ENCODE measurements at places on chromosomes 2 and 18.
A peak's percentile ranks its signal among the peaks of the same experiment; 100 is the strongest.

- no peak for DNase-seq
These were observed 33.0 kb downstream of the SLC14A1 start for GRCh38 chr18:45757005-45757404.

GRCh38 chr2:648476-649424, 28.5 kb downstream of the TMEM18 start:
- DNase-seq: no peak

GRCh38 chr2:230905448-230906421, 19.3 kb downstream of the GPR55 start:
- no peak for DNase-seq

- DNase-seq: no peak
These were observed 215.5 kb downstream of the TNS1 start for GRCh38 chr2:217787160-217787877.

DNA sequence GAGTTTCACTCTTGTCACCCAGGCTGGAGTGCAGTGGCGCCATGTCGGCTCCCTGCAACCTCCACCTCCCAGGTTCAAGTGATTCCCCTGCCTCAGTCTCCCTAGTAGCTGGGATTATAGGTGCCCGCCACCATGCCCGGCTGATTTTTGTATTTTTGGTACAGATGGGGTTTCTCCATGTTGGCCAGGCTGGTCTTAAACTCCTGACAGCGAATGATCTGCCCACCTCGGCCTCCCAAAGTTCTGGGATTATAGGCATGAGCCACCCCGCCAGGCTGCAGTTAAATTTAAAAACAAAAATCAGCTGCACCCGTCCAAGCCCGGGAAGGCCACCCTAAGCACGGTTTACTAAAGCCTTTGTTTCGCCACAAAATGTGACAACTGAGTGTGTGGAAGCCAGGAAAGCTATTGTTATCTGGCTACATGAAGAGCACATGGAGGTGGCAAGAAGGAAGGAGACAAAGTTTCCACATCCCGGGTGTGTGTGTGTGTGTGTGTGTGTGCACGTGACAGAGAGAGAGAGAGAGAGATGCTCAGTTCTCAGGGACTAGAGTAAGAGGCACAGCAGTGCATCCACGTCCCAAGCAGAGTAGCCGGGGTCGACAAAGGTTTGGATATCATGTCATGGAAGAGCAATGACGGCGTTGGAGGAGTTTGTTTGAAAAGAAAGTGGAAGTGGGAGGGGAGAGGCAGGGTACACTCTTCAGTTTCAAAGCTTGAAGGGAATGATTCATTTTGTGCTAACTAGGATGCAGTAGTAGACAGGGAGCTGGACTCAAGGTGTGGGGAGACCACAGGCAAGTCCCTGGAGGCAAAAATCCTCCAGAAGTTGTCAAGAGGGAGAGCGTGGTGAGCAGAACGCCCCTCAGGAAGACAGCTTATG, 20.1 kb downstream of the INPP5D start:
- DNase-seq: no peak

GRCh38 chr18:5948237-5948636, 52.9 kb upstream of the TMEM200C start:
- DNase-seq: no peak

DNA sequence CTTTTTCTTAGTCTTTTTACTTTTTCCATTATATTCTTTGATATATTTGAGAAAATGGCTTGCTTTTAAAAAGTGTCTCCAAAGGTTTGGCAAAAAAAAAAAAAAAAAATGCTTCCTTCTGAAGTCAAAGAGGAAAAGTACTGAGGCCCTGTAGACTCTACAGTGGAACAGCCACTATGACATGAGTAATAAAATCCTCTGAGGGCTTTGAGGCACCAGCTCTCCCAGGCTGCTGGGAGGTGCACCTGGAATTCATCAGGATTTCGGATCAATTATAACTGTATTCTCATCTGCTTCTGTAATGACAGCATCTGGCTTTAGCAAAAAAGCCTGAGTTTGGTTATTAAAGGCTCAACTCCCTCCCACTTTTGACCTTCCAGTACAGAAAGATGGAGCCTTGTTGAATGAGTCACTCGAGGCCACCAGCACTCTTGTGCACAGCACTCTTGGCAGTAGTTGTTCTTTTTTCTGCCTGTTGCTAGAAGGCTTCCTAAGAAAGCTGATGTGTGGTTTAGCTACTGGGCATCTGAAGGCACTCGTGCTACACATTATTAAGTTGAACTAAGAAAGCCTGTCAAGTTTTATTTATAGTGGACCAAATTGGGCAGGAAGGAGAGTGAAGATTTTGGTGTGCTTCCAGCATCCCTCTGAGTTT, 131.3 kb downstream of the PRPF40A start:
- peak; percentile 76 for DNase-seq

- DNase-seq: no peak
These were observed 621.1 kb downstream of the BCL11A start for GRCh38 chr2:59932341-59932740.

DNA sequence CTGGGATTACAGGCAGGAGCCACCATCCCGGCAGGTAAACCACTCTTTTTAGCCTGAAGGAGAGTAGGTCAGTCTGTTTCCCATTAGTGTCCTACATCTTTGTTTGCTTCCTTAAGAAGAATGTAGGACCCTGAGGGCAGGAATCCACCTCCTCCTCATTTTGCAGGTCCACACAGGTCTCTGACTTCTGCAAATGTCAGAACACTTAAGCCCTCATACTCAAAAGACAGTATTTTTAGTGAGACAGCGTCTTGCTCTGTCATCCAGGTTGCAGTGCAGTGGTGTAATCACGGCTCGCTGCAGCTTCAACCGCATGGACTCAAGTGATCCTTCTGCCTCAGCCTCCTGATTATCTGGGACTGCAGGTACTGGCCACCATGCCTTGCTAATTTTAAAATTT, 9.3 kb downstream of the PSTPIP2 start:
- no peak for DNase-seq

GRCh38 chr2:15582710-15583357, 8.8 kb upstream of the DDX1 start:
- no peak for DNase-seq

- DNase-seq: no peak
These were observed 651 bp upstream of the STAM2 start for GRCh38 chr2:152176113-152176714.

DNA sequence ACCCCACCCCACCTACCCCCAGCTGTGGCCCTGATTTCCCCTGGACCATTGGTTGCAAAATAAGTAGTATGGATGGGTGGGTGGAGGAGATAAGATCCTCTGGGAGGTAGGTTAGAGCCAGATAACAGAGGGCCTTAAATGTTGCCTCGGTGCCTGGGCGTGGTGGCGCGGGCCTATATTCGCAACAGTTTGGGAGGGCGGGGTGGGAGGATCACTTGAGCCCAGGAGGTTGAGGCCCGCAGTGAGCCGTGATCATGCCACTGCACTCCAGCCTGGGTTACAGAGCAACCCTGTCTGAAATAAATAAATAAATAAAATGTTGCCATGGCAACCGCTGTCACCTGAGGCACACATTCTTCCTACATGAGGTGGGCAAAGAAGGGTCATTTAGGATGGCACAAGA, 103.3 kb upstream of the GATA6 start:
- no peak for DNase-seq

DNA sequence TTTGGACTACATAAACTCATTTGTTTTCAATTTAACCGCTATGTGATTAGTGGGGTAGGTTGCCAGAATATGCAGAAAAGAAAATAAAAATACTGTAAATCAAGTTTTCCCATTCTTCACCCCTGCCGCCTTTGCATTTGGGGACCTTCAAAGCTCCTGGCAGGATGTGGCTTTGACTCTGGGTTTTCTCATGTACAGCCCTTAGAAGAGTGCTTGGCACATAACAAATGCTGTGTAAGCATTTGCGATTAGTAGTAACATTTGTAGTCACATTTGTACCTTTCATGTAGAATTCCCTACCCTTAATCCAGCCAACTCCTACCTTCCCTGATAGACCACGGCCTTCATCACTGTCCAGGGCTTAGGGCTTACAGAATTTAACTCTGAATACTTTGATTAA, 262.6 kb downstream of the MREG start:
- DNase-seq: no peak

DNA sequence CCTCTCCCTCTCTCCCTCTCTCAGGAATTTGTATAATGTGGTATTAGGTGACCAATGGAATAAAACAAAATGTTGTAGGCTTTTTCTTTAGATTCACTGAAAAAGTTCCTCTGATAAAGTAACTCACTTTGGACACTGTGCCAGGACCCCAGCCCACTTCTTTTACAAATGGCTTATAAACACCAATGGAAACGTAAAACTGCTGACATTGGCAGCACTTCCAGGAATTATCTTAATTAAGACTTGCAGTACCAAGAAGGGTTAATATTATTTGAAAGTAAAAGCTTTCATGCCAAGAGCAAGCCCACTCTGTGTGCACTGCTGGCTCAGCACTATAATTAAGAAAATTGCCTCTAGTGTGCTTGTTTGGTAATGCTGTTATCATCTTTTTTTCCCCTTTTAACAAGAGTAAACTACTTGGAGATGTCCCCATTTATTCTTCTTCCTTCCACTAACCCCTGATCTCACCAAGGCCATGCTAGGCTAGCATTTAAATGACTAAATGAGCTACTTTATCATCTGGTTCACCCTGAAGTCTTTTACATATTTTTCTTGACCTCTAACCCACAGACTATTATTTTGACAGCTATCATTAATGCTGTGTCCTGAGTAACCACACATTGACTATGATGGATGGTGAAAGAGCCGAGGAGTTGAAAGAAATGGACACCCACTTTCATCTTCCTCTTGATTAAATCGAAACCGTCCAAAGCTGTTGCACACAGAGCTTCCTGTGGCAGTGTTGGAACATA, 232.2 kb upstream of the ETAA1 start:
- no peak for DNase-seq

- no peak for DNase-seq
These were observed 51.8 kb downstream of the ROCK2 start for GRCh38 chr2:11292464-11293255.

GRCh38 chr18:27685807-27686412, 491.0 kb downstream of the CDH2 start:
- DNase-seq: no peak

GRCh38 chr18:54392543-54393023, 34.9 kb downstream of the C18orf54 start:
- DNase-seq: peak; percentile 36

- no peak for DNase-seq
These were observed 1.1 kb downstream of the NIFK start for GRCh38 chr2:121735518-121736074.

DNA sequence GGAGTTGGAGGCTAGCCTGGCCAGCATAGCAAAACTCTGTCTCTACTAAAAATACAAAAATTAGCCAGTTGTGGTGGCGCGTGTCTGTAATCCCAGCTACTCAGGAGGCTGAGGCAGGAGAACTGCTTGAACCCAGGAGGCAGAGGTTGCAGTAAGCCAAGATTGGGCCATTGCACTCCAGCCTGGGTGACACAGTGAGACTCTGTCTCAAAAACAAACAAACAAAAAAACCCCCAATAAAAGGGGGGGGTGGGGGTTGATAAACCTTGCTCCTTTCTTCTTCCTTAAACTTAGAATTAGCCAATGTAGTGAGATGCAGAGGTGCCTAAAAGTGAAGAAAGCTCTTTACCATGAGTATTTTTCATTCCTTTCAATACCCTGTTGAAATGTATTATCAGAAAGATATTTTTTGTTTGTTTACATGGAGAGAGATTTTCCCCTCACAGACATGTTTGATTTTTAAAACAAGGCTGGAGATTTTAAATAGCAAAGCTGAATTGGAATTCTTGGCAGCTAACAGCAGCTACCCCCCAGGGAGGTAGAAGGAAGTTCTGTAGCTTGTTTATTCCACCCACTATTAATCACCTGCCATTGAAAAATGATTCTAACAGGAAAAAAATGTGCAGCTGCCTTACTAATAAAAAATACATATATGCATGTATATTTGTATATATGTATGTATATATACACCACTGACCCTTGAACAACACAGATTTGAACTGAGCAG, 48.6 kb downstream of the GYPC start:
- no peak for DNase-seq

- no peak for DNase-seq
These were observed 316 bp downstream of the CRIM1 start for GRCh38 chr2:36355890-36356297.

GRCh38 chr2:127575941-127576432, 40.5 kb downstream of the MYO7B start:
- DNase-seq: no peak

- no peak for DNase-seq
These were observed 6.0 kb upstream of the CTLA4 start for GRCh38 chr2:203861607-203862006.

DNA sequence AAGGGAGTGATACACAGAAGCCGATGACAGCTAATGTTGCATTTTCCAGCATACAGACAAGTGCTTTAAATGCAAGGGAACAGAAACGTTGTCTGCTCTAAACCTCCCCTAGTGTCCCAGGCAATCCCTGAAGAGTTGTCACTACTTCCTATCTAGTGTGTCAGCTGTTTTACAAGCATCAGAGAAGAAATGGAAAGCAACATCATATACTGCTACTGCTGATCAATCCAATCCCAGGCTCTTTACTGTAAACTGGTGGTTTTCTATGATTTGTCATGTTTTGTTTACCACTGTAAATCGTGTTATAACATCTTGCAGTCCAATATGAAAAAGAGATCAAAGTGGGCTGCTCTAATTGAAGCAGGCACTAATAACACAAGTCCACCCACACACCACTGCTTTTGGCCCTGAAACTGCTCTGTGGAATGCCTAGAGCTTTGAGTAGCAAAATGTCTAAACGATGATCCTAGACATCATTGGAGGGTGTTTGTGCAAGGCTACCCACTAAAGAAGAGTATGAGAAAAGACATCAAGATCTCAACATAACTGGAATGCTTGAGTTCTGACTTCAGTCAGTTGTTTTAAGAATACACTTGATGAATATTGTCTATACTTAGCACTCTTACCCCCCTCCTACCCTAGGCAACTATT, 18.1 kb upstream of the ROCK1 start:
- DNase-seq: no peak

DNA sequence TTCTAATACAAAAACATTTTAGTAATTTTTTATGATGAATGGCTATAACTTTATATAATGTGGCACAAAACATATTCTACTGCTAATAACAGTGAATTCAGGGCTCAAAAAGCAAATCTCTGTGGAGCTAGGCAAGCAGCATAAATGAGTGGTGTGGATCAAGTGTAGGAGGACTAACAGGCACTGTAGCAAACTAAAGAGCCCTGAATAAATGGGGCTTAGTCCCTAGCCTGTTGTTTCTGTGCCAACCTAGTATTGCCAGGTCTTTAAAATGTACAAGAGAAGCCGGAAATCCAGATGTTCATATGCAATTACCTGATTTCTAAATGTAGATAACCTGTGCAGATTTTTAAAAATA, 18.5 kb downstream of the REL start:
- no peak for DNase-seq

DNA sequence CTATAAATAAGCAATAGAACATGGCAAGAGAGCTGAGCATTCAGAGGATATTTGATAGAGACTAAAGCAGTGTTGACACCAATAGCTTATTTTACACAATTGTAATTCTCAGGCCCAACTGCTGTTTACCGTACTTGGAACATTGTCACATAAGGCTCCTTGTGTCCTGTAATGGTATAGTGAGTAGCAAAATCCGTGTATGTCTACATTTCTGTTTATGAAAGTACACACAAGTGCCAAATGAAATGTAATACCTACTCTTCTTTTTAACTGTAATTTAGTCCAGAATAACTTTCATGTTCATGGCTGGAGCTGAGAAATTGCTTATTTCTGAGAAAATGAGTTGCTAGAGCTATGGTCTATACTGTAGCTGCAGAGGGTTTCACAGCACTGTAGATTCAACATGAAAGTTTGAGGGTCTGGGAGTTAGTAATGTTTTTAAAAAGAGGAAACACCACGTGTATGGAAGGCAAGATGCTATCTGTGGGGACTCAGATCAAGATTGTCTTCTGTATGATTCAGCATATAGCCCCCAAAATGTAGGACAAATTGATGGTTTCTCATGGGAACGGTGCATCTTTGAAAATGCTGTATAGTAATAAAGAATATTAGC, 110.2 kb upstream of the NOSTRIN start:
- DNase-seq: no peak
